ENCODE measurements at places on chromosomes 6 and 20.

GRCh38 chr6:158816329-158816728, 2.8 kb downstream of the EZR start:
- no peak for DNase-seq
- no peaks in the 10 kb centered on the region for H3K4me1 ChIP-seq
- no peak overlapping the region for H3K27ac ChIP-seq
- H3K27me3 ChIP-seq = no peaks in the 10 kb centered on the region

GRCh38 chr6:148263961-148264360, 78.7 kb upstream of the SASH1 start:
- DNase-seq = no peak
- no peaks in the 10 kb centered on the region for H3K4me1 ChIP-seq
- H3K36me3 ChIP-seq = no peaks in the 10 kb centered on the region
- no peak overlapping the region for H3K27ac ChIP-seq
- H3K27me3 ChIP-seq = no peaks in the 10 kb centered on the region

GRCh38 chr20:58639182-58640146, 11.6 kb upstream of the STX16 start:
- no peak for DNase-seq
- H3K4me3 ChIP-seq = no peak overlapping the region
- no peaks in the 10 kb centered on the region for H3K27me3 ChIP-seq
- H3K36me3 ChIP-seq = no peaks in the 10 kb centered on the region
- no peaks in the 10 kb centered on the region for H3K4me1 ChIP-seq
- H3K27ac ChIP-seq = no peak overlapping the region

GRCh38 chr20:40683894-40684268, 5.2 kb downstream of the MAFB start:
- no peaks in the 10 kb centered on the region for H3K36me3 ChIP-seq
- H3K27me3 ChIP-seq = no peaks in the 10 kb centered on the region
- DNase-seq = no peak
- no peak overlapping the region for H3K27ac ChIP-seq

GRCh38 chr20:63751471-63752271, 12.1 kb downstream of the SLC2A4RG start:
- H3K4me1 ChIP-seq = no peaks in the 10 kb centered on the region
- no peak overlapping the region for H3K4me3 ChIP-seq
- H3K36me3 ChIP-seq = no peaks in the 10 kb centered on the region

GRCh38 chr6:5088780-5089179, 3.6 kb downstream of the PPP1R3G start:
- no peak overlapping the region for H3K27ac ChIP-seq

GRCh38 chr6:133888929-133889556, at the start of gene TCF21:
TSS of gene TCF21 (plus strand) at chr6:133889113. CDS start at chr6:133889398, 285 bp downstream.
- H3K4me1 ChIP-seq = peaks cover 7% of the 10 kb centered on the region
- H3K36me3 ChIP-seq = no peaks in the 10 kb centered on the region
- H3K27me3 ChIP-seq = peaks cover 44% of the 10 kb centered on the region
- DNase-seq = no peak
- H3K27ac ChIP-seq = no peak within 1 kb of the TSS

GRCh38 chr6:148999929-149000468, 253.2 kb downstream of the UST start:
- no peak overlapping the region for H3K4me3 ChIP-seq
- peak overlapping the region; percentile 70 for H3K27ac ChIP-seq
- no peaks in the 10 kb centered on the region for H3K36me3 ChIP-seq
- H3K4me1 ChIP-seq = no peaks in the 10 kb centered on the region
- DNase-seq = no peak
